ENCODE measurements at places on chromosomes 3 and 15. TPM values are rescaled to one million over a fixed set of nuclear protein-coding genes. Genes with fewer than 3 reads are reported as not detected.

The GP5 gene
- 0.14 TPM for total RNA-seq

The CIB2 gene
- 2.4 TPM for total RNA-seq

The FOXL2NB gene
- total RNA-seq = under 0.01 TPM

The MORC1 gene
- total RNA-seq = not detected

The CCDC12 gene
- total RNA-seq = 29.9 TPM

The TUSC7 gene
- not detected for total RNA-seq

The C3orf52 gene
- total RNA-seq = 10.5 TPM

The CCR2 gene
- total RNA-seq = not detected

The ERICH6 gene
- total RNA-seq = not detected

The MYRIP gene
- total RNA-seq = under 0.01 TPM

The LRRN1 gene
- total RNA-seq = not detected

The MST1 gene
- total RNA-seq = 6.0 TPM

The HRH1 gene
- 37.0 TPM for total RNA-seq

The NKIRAS1 gene
- 13.1 TPM for total RNA-seq

The CEP19 gene
- total RNA-seq = 4.3 TPM

The AQP9 gene
- total RNA-seq = not detected

The TNNC1 gene
- 1.8 TPM for total RNA-seq

The DLL4 gene
- 0.46 TPM for total RNA-seq

The SERINC4 gene
- total RNA-seq = 0.09 TPM

The TMEM40 gene
- not detected for total RNA-seq

The SPATA12 gene
- not detected for total RNA-seq

The NR1I2 gene
- not detected for total RNA-seq

The EFCC1 gene
- not detected for total RNA-seq

The GPR156 gene
- 0.37 TPM for total RNA-seq

The MNS1 gene
- total RNA-seq = 1.1 TPM

The GHSR gene
- not detected for total RNA-seq

The C2CD4B gene
- not detected for total RNA-seq

The PPP2R3A gene
- 7.0 TPM for total RNA-seq

The TMOD3 gene
- 35.3 TPM for total RNA-seq

Measured in smooth muscle cell of bladder (primary cell).